ENCODE measurements at places on chromosomes 1 and 21.

DNA sequence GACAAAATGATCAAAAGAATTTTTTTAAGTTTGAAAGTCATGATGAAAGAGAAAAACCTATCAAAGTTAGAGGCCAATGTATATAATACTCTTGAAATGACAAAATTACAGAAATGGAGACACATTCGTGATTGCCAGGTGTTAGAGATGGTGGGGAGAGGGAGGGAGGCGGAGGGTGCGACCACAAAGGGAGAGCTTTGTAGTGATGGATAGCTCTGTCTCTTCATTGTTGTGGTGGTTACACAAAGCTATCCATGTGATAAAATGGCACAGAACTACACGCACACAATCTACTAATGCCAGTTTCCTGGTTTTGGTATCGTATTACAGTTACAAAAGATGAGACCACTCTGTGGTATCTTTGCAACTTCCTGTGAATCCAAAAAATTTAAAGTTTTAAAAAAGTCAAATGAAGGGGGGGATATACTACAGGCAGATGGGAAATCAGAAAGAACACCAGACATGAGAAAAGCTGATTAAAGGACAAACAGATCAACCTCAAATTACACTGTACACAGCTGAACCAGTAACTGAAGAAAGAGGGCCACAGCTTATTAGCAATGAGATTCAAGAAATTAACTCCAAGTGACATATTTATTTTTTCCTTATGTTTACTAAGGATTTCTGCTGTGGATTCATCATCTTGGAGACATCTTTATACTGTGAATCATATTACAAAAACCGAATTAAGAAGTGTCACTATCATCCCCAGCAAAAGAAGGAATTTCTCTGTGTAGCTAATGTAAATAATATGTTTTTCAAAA, 199.1 kb downstream of the SLC45A1 start:
- DNase-seq, result no peak

GRCh38 chr1:206505702-206506355, 1.5 kb upstream of the RASSF5 start:
- no peak for DNase-seq

DNA sequence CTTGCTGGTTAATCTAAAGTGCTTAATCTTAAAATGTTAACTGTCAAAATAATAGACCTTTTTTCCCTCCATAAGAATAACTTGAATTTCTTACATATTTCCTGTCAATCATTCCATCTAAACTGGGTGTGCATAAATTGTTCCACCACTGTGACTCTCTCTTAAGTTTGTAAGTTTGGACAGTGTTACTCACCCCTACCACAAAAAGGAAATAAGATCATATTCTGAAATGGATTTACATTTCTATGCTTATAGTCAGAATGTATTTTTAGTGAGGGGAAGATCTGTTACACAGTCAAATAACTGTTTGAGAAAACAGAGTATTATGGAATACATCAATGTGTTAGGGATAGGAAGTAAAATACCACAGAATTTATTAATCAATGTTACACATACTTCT, 109.6 kb upstream of the DPYD start:
- no peak for DNase-seq

GRCh38 chr1:8409606-8410005, 91.7 kb downstream of the SLC45A1 start:
- DNase-seq, result no peak

DNA sequence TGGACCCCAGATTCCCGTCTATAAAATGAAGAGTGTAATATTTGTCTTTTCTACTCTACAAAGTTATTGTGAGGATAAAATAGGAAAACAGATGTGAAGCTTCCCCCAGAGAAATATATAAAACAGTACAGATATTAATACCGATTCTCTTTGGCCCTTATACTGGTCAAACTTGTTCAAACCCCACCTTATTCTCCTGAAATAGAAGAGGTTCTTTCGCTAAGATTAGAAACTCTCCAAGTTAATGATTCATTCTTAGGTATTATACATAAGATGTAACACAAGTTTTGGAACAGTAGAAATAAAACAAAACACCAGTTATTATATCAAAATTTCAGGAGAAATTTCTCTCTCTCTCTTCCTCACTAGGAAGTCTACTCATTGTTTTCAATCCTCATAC, 852.4 kb upstream of the ADAMTS5 start:
- no peak for DNase-seq

DNA sequence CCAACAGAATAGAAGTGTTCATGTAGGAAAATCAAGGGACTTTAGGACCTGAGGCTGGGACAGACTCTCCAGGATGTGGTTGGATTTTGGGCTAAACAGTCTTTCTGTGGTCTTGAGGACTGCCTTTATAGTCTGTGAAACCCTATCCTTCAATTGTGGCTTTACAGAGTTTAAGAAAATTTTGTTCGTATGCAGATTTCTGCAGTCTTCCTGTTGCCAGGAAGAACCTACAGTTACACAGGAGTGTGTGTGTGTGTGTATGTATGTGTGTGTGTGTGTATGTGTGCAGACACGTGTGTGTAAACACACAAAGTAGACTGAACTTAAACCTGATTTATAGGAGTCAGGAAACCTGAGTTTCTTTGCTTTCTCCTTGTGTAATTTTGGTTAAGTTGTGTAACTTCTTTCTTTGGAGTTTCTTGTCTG, 22.8 kb downstream of the NEK7 start:
- DNase-seq, result no peak

- no peak for DNase-seq
Observed at GRCh38 chr21:38944903-38945302, 139.2 kb downstream of the ETS2 start.

- no peak for DNase-seq
Observed at GRCh38 chr1:65478379-65479026, 58.0 kb downstream of the LEPR start.

DNA sequence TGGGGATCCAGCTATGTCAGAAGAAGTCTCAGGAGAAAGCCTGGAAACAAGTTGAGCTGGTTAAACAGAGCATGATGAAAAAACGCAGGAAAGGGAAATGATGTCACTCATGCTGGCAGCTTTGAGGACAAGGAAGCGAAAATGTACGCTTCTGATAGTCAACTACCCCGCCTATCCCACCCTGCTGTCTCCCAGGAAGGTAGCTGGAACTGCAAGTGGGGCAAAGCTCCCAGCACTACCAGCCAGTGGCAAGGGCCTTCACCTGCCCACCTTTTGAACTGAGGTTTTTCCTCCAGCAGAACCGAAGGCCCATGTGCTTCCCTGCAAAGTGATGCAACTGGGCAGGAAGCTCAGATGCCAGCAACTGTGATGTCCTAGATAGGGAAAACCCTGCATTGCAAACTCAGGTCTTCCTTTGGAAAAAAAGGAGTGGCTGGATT, 6.3 kb upstream of the IL20 start:
- no peak for DNase-seq

- DNase-seq, result no peak
Observed at GRCh38 chr1:11179125-11179524, 10.0 kb upstream of the ANGPTL7 start.

- no peak for DNase-seq
Observed at GRCh38 chr1:20089328-20090077, 19.5 kb downstream of the PLA2G5 start.

GRCh38 chr1:109361649-109362048, 36.1 kb downstream of the SORT1 start:
- no peak for DNase-seq

GRCh38 chr1:221371705-221372104, 370.2 kb downstream of the DUSP10 start:
- DNase-seq, result no peak

DNA sequence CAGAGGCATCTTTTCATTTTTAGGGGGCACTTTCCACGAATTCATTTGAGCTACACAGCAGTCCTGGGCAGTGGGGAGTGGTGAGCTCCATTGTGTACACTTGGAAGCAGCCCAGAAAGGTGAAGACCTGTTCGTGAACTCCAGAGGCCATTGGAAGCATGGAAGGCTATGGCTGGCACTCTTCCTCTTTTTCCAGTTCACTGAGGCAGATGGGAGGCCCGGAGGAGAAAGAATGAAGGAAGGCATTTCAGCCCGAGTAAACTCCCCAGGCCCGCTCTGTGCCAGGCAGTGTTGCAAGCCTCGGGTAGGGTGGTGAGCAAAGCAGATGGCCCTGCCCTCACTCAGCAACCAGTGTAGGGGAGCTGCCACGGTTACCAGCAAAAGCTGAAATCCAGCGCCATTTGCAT, 673 bp upstream of the DHCR24 start:
- DNase-seq, result no peak

- no peak for DNase-seq
Observed at GRCh38 chr21:26385721-26386120, 187.4 kb downstream of the CYYR1 start.

GRCh38 chr1:60573726-60574409, 500.3 kb upstream of the C1orf87 start:
- DNase-seq, result no peak

GRCh38 chr1:93712741-93713140, 31.1 kb upstream of the BCAR3 start:
- no peak for DNase-seq

DNA sequence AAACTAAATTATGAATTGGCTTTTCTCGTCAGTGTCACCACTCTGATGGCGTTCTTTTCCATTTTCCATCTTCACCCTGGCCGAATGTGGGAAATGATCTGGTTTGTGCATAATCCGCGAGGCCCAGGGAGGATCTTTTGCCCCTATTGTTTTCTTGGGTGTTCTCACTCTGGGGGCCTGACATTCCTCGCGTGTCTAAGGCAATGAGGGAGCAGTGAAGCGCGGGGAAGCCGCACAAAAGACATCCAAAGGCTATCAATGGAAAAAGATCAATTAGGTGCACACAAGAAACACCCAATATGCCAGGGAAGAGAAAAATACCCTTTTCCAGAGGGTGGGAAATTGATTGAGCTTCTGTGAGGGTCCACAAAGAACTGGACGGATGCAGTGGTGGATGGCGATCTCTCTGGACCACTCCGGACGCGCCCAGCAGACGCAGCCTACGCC, 941 bp upstream of the C1orf21 start:
- DNase-seq, result no peak

- peak; percentile 85 for DNase-seq
Observed at GRCh38 chr1:26287033-26287711, 7.3 kb downstream of the SH3BGRL3 start.

DNA sequence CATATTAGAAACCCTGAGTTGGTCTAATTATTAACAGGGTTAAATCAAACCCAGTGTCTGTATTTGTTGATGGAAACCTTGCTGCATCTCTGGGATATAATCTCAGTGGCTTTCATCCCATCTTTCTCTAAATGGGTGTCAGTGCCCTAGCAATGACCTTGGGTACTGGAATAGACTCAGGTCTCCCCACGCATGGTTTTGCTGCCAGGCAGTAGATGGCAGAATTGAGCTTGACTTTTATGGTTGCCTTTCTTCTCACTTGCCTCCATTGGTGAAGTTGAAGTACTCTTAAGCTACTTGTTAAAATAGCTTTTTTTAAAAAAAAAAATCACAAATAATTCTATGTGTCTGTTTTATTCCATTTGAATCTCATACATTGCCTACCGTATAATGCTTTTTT, 81.8 kb upstream of the HMCN1 start:
- DNase-seq, result no peak

DNA sequence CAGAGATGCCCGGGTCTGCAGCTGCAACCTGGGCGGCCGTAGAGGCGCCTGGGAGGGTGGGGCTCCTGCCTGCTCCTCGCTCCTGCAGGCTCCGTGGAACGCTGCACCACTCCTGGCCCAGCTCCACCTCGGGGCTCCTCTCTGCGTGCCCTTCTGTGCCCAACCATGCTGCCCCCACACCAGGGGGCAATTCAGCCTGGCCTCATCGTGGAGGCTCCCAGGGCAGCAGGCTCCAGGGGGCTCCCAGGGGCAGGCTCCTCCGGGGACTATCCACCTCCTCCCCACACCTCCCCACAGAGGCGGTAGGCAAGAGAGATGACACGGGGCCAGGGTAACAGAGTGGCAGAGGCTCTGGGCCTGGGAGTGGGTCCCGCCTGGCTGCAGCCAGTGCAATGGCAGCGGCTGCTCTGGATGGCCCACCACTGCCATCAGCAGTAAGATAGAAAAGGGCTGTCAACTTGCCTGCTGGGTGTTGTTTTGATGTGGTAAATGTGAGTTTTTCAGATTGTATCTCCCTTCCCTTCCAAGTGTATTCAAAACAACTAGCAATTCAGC, 22.4 kb upstream of the LRRC8C start:
- no peak for DNase-seq

DNA sequence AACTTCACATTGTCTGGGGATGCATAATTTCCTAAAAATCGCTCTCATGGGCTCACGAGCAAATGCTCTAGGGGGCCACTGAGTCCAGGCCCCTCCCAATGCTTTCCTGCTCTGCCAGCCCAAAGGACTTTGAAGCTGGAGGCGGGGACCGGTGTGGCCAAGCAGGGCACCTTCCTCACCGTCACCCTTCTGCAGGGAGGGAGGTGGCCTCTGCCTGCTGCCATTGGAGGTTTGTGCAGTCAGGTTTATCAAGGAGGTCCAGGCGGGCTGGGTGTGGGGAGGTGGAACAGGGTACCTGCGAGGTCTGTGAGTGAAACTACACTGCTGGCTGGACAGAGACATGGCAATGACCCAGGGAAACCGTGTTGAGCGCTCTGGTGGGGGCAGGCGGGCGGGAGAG, 58.1 kb upstream of the TRAPPC10 start:
- no peak for DNase-seq

- no peak for DNase-seq
Observed at GRCh38 chr21:46120301-46121285, 22.7 kb downstream of the COL6A2 start.

- DNase-seq, result no peak
Observed at GRCh38 chr21:41635874-41636273, 127.9 kb upstream of the TMPRSS2 start.

GRCh38 chr1:31752952-31753475, 11.1 kb downstream of the ADGRB2 start:
- DNase-seq, result no peak

DNA sequence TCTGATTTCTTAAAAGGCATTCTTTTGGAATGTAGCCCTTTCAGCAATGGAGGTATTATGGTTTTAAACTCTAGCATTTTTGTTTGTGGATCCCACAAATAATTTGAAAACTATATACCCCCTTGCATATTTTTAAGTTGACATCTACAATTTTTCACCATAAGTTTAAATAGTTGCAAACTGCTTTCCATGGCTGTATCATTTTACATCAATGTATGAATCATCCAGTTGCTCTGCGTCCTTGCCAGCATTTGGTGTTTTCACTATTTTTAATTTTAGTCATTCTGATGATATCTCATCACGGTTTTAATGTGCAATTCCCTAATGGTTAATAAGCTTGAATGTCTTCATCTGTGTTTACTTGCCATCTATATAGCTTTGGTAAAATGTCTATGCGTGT, 20.7 kb downstream of the DIPK1A start:
- DNase-seq, result no peak
